Right cardiac atrium (tissue), 5 donors: ENCODE measurements at places on chromosomes 5 and 9. TPM values are rescaled to one million over a fixed set of nuclear protein-coding genes. Genes with fewer than 3 reads are reported as not detected.

Gene ABCA2
- total RNA-seq = 41.6 TPM

Gene NME5
- total RNA-seq = 6.6 TPM

Gene EIF4E1B
- total RNA-seq = not detected

Gene CLINT1
- 77.0 TPM for total RNA-seq

Gene BRINP1
- 1.2 TPM for total RNA-seq

Gene PDGFRB
- total RNA-seq = 68.0 TPM

Gene PPP3R2
- not detected for total RNA-seq

Gene MUSK
- total RNA-seq = 4.7 TPM

Gene HARS2
- total RNA-seq = 18.6 TPM

Gene OBP2A
- not detected for total RNA-seq

Gene BAAT
- 0.24 TPM for total RNA-seq
